ENCODE measurements at places on chromosomes 16 and 17.
A peak's percentile ranks its signal among the peaks of the same experiment; 100 is the strongest.

DNA sequence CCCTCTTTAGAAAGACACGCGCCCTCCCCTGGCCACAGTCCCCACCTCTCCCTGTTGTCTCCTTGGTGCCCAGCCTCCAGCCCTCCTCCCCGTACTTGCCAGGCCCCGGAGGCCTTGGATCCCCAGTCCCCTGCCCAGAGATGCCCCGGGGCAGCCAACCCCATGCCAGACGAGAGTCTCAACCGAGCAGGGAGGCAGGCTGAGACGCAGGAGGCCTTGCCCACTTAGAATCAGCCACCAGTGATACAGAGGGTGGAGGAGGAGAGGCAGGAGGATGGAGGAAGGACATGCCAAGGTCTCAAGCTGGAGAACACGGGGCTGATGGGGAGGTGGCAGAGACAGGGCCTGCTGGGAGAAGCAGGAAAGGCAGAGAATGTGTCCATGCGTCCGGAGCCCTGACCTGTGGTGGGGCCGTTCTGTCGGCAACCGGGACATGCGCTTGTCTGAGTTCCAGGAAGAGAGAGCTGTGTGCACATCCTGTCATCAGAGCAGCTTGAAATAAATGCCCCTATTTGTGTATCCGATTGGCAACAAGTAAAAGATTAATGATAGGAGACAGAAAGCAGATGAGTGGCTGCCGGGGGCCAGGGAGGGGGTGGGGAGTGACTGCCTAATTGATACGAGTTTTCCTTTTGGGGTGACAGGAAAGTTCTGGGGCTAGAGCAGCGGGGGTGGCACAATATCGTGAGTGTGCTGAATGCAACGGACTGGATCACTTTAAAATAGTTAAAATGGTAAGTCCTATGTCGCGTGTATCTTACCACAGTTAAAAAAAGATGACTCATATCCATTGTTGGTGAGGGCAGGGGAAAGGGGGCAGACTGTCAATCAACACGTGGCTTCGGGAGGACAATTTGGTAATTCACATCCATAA is 44.7 kb upstream of the MEAK7 start:
- DNase-seq, result peak; percentile 63

- peak; percentile 86 for DNase-seq
Measured at GRCh38 chr17:78351449-78352006, 8.3 kb downstream of the SOCS3 start.

GRCh38 chr17:15447928-15448579 is 19.4 kb downstream of the CDRT4 start:
- no peak for DNase-seq

DNA sequence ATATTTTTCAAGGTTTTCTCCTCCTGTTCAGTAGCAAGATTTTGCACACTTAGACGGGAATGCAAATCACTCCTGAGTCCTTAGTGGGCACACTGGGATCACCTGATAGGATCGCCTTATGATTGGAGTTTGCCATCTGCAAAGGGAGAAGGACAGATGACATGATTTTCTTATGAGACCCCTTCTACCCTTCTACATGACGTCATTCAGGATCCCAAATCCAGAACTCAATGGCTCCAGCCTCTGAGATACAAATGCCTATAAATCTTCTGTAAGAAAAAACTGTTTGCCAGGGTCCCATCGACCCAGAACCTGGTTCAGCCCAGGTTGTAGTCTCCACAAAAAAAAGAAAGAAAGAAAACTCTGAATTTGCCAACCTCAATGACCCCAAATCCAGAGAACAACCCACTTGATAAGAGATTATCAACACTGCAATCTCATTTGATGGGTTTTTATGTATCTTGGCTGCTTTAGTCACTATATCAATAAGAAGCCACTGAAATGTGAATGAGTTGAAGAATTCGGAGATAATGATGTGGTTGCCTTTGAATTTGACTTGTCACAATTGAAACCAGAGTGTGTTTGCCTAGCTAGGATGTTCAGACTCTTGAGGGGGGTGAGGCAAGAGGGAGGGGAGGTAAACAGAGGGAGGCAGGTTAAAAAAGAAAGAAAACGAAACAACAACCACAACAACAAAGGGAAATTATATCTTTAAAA is 6.7 kb downstream of the ZNF423 start:
- no peak for DNase-seq

DNA sequence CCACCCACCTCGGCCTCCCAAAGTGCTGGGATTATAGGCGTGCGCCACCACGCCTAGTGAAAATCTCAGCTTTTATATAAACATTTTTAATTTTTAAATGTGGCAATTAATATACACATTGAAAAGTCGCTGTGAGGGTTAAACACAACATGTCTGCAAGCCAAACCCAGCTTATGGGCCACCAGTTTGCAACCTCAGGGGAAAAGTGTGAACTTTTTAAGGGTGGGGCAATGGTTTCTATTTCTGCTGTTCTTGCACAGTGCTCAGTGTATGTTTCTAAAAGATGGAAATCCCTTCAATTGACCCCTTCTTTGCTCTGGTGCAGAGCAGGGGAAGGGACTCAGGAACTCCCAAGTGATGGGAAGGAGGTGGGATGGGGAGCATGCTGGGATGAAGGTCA is 18.3 kb upstream of the SUPT4H1 start:
- no peak for DNase-seq

DNA sequence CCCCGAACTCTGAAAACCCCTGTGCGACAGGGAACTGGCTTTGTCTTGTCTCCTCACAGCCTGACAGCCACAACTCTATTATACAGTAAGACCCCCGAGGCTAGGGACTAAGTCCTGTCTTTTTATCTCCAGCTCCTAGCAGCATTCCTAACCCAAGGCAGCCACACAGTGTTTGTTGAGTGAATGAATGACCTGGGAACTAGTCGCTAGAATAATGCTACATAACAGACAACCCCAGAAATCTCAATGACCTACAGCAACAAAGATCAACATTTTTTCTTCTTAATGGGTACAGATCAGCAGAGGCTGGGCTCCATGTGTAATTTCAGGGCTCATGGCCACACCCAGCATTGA is 71.4 kb upstream of the TNRC6C start:
- no peak for DNase-seq

DNA sequence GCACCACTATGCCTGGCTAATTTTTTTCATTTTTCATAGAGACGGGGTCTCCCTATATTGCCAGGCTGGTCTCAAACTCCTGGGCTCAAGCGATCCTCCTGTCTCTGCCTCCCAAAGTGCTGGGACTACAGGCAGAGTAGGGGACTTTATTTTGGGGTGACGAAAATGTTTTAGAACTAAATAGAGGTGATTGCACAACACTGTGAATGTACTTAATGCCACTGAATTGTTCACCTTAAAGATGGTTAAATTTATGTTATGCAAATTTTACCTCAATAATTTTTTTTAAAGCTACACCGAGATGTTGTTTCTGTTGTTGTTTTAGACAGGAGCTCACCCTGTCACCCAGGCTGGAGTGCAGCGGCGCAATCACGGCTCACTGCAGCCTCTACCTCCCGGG is 111.9 kb upstream of the SEC14L1 start:
- no peak for DNase-seq

- no peak for DNase-seq
Measured at GRCh38 chr17:9958586-9959281, 53.7 kb upstream of the RCVRN start.

DNA sequence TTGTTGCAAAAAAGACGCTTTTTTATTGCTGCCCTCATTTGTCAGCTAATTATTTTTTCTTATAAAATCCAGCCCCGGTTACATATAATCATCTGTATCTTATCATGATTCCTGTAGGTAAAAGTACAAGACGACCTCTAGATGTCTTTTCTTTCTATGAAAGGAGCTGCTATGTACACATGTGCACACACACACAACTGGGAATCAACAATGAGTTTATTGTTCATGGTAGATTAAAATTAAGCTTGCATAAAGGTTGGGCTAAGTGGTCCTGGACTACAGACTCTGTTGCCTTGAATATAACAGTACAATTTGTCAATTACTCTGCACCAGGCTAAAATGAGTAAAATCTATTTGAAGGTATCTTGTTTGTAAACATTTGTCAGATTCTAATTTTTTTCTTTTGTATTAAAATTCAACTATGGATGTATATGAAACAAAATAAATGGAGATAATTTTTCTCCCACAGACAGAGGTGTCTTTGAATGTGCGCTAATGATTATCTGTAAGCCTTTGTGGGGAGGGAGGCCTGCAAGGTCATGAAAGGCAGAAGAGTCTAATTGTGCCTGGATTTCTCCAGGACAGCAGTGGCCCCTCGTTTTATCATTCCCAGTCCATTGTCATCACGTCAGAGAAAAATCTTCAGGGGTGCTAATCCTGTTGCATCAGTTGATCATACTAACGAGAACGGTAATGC is 13.4 kb downstream of the C17orf58 start:
- DNase-seq, result no peak

DNA sequence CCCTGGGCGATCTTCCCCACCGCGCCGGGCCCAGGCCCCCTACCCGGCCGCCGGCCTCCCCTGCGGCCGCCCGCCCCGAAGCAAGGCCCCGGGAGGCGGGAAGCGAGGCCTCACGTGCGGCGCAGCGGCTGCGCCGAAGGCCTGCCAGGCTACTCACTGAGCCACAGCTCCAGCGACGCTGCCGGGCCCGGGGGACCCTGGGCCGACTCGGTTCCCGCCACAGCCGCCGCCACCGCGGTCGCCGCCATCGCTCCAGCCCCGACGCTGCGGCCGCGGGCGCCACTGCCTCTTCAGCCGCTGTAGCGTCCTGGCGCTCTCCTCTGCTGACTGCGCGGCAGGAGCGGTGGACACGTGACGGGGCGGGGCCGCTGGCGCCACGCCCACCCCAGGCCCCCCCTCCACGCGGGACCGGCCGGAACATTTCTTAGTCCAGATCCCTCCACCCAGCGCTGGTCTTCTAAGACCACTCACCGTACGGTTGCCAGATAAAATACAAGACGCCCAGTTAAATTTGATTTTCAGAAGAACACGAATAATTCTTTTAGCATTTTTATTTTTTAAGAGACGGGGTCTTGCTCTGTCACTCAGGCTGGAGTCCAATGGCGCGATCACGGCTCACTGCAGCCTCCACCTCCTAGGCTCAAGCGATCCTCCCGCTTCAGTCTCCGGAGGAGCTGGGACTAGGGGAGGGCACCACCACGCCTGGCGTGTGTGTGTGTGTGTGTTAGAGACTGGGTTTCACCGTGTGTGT is at the start of gene GGA2:
Gene GGA2 (minus strand): TSS at position 331 of the 751 bp plus-strand sequence. CDS start 83 bp downstream, at position 248.
- peak; percentile 79 for DNase-seq

GRCh38 chr16:50563989-50564388 is 15.8 kb downstream of the NKD1 start:
- no peak for DNase-seq

DNA sequence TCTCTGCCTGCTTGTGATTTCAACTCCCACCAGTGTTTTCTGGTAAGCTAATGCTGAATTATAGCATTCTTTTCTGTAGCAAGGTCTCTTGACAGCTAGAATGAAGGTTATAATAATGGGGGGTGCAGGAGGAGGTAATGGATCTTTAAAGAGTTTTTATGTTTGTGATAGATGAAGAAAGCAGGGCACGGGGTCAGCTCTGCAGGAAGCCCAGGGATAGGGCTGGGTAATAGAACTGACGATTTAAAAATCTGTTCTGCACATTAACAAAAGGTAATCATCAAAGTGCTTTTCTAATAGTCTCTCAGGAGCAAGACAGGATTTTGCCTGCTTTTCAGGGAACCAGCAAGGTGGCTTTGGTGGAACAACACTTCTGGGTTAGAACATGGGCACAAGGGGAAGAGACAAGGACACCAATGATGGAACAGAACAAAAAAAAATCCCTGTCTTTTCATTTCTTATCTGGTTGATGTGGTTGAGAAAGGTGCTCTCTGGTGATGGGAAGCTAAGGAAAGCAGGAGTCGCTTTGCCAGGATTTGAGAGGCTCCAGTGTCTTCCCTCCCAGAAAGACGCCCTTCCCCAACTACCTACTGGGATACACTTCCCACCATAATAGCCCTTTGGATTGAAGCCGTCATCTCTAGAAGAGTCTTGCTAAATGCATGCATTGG is 263.1 kb downstream of the PHKB start:
- no peak for DNase-seq

- DNase-seq, result no peak
Measured at GRCh38 chr17:17236295-17237025, 508 bp downstream of the FLCN start.

- DNase-seq, result peak; percentile 9
Measured at GRCh38 chr16:11098601-11099390, 154.4 kb downstream of the CLEC16A start.

DNA sequence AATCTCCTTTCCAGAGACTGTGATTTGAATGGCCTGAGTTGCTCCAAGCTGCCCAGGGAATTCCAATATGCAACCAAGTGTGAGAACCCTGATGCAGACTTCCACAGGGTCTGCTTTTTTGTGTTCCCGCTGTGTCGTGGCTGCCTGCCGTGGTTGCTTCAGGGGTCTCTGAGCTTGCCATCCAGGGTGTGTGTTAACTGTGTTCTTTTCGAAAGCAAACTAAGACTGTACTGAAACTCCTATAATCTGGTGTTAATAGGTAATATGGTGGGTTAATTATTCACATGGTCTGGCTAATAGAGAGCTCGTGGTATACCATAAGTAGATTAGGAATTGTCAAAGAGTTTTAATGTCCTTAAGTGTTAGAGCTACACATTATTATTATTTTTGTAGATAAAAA is 20.7 kb downstream of the UBN1 start:
- DNase-seq, result no peak

GRCh38 chr17:15941781-15942180 is 3.1 kb upstream of the ADORA2B start:
- DNase-seq, result no peak

GRCh38 chr16:2250652-2251295 is 613 bp downstream of the ECI1 start:
- no peak for DNase-seq

GRCh38 chr16:58678716-58679115 is 5.9 kb downstream of the SLC38A7 start:
- peak; percentile 75 for DNase-seq

GRCh38 chr16:50709061-50709684 is 15.8 kb downstream of the NOD2 start:
- peak; percentile 5 for DNase-seq

DNA sequence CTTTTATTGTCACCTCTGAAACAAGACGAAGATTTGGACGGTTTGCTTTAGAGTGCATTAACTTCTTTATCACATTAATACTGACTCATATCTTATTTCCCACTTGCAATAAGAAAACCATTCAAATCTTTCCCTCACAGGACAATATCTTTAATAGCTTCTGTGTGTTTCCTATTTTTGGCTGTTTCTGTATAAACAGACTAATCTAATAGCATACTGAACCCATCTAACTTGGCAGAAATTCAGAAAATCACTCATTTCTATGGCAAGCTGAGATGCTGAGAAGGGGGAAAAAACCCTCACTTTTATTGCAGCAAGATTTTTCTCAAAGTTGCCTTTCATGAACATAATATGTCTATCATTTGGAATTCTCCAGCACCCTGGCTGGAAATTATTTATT is 524.9 kb downstream of the WWOX start:
- DNase-seq, result no peak

- DNase-seq, result no peak
Measured at GRCh38 chr17:58329810-58330537, 1.4 kb upstream of the TSPOAP1 start.

Measured in midbrain (tissue), 1 donor.